ENCODE measurements at places on chromosomes 3 and 15. TPM values are rescaled to one million over a fixed set of nuclear protein-coding genes. Genes with fewer than 3 reads are reported as not detected.

CYP1A2 gene
- total RNA-seq, result not detected

KCNH8 gene
- 0.45 TPM for total RNA-seq

DNA sequence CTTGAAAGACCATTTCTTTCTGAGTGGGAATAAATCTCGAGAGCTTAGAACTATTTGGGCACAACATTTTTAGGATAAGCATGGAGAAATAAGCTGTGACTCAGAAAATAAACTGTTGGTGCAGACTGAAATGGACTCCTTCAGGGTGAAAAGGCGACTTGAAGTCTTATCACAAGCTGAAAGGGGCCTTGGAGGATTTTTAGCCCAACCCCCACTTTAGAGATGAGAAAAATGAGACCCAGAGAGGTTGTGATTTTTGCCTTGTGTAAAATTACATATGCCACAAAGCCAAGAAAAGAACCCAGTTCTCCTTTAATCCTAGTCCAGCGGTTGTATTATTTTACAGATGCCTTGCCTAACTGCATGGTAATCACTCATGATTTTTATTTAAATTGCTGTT is 1.5 kb downstream of the ATP1B3 start:
- peak; percentile 27 for DNase-seq
- peak overlapping the region; percentile 89 for H3K27ac ChIP-seq
- H3K27me3 ChIP-seq, result no peaks in the 10 kb centered on the region
- peak overlapping the region; percentile 85 for H3K4me3 ChIP-seq
- no peaks in the 10 kb centered on the region for H3K36me3 ChIP-seq
- H3K4me1 ChIP-seq, result peaks cover 8% of the 10 kb centered on the region

DNA sequence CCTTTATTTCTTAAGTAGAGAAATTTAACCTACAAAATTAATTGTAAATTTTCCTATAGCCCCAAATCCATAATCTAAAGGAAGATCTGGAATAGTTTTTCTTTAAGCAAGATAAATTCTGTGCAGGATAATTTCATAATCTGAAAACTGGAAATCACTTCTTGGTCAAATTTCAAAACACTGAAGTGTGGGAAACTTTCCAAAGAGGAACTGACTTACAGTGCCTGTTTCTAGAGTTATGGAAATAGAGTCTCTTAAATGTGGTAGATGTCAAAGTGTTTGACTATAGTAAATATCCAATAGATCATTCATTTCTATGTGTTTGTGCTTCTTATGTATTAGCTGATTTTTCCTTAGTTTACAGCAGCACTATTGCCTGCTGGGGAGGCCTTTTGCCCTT is 1.6 kb upstream of the P2RY13 start:
- H3K36me3 ChIP-seq, result no peaks in the 10 kb centered on the region
- no peaks in the 10 kb centered on the region for H3K4me1 ChIP-seq
- no peaks in the 10 kb centered on the region for H3K27me3 ChIP-seq

DNA sequence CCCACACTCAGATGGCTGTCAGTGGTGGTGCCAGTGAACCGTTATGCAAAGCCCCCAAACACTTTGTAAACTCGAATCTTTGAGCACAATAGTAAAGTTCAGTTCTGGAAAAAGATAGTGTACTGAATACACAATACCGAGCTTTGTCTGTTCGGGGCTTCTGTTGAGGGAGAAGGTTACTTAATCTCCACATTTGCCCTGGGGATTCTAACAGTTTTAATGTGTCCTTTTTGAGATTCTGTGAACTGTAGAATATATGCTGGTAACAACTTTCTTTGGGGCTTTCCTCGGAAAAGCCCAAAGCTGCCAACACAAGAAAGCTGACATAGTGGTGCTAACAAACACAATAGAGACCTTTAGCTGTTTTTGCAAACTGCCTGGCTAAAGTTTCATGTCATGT is 686.5 kb downstream of the ROBO1 start:
- no peak overlapping the region for H3K4me3 ChIP-seq
- H3K4me1 ChIP-seq, result no peaks in the 10 kb centered on the region
- no peaks in the 10 kb centered on the region for H3K36me3 ChIP-seq
- DNase-seq, result no peak

DPPA4 gene
- 83.0 TPM for total RNA-seq

DNA sequence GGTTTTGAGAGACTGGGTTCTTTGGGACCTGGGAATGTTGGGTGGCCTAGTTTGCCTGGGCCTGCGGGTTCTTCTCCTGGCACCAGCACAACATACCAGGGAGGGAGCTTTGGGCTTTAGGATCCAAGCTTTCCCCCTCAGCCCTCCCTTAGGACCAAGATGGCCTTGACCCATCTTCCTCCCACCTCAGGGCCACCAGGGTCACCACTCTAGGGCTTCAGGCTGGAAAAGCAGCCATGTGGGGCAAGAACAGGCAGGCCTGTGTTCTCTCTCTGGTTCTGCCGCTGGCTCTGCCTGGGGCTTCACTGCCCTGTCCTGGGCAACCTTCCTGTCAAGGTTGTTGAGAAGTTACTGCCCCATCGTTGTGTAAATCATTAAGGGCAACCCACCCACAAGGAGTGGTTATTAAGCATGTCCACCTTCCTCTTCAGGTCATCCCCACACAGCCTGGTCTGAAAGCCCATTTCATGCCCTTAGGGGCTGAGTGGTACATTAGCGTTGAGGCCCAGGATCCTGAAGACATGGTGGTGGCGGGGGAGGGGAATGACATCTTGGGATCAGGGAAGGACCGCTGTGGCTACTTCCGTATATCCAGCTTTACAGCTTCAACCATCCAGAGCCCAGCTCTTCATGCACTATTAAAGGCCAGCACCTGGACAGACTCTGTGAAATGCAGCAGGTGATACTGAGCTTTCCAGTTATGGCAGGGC is 652 bp downstream of the DUOX1 start:
- H3K4me1 ChIP-seq, result no peaks in the 10 kb centered on the region
- H3K27ac ChIP-seq, result no peak overlapping the region

- H3K36me3 ChIP-seq, result no peaks in the 10 kb centered on the region
- H3K4me1 ChIP-seq, result peaks cover 20% of the 10 kb centered on the region
- no peak overlapping the region for H3K27ac ChIP-seq
- DNase-seq, result no peak
Observed at GRCh38 chr3:13349823-13350222, 70.3 kb downstream of the NUP210 start.

LTK gene
- total RNA-seq, result 0.14 TPM

- no peak overlapping the region for H3K27ac ChIP-seq
- DNase-seq, result no peak
- H3K36me3 ChIP-seq, result no peaks in the 10 kb centered on the region
- no peaks in the 10 kb centered on the region for H3K27me3 ChIP-seq
- no peaks in the 10 kb centered on the region for H3K4me1 ChIP-seq
Observed at GRCh38 chr3:174285242-174285864, 573.8 kb upstream of the NAALADL2 start.

DNA sequence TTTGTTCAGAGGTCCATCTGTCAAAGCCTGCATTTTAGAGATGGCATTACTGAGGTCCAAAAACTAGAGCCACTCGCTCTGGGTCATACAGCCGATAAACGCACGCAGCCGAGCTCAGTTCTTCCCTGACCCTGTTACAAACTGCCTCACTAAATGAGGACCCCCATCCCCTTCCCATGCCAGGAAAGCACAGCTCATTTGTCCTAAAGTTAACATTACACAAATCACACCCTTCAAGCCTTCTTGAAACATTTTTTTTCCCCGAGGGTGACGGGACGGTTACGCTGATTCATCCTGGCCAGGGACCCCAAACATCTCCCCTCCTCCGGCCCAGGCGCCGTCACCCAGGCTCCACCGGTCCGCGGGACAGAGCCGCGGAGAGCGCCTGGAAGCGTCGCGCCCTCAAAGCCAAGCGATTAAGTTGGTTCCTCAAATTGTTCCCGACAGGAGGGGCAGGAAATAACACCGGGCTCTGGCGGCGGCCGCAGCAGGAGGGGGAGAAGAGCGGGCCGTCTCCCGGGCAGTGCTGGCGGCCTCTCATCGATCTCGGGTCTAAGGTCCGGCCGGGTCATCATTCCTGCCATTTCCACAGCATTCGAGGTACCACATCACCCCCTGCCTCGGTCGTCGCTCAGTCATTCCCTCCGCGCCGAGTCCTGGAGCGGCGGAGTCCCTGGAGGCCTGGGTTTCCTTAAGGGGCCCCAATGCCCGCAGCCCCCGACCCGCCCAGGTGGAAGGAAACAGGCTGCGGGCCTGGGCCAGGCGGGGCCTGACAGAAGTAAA is 619 bp upstream of the CMTM8 start:
- DNase-seq, result no peak
- peak overlapping the region; percentile 50 for H3K4me3 ChIP-seq
- H3K36me3 ChIP-seq, result no peaks in the 10 kb centered on the region
- no peak overlapping the region for H3K27ac ChIP-seq
- peaks cover 13% of the 10 kb centered on the region for H3K4me1 ChIP-seq

DNA sequence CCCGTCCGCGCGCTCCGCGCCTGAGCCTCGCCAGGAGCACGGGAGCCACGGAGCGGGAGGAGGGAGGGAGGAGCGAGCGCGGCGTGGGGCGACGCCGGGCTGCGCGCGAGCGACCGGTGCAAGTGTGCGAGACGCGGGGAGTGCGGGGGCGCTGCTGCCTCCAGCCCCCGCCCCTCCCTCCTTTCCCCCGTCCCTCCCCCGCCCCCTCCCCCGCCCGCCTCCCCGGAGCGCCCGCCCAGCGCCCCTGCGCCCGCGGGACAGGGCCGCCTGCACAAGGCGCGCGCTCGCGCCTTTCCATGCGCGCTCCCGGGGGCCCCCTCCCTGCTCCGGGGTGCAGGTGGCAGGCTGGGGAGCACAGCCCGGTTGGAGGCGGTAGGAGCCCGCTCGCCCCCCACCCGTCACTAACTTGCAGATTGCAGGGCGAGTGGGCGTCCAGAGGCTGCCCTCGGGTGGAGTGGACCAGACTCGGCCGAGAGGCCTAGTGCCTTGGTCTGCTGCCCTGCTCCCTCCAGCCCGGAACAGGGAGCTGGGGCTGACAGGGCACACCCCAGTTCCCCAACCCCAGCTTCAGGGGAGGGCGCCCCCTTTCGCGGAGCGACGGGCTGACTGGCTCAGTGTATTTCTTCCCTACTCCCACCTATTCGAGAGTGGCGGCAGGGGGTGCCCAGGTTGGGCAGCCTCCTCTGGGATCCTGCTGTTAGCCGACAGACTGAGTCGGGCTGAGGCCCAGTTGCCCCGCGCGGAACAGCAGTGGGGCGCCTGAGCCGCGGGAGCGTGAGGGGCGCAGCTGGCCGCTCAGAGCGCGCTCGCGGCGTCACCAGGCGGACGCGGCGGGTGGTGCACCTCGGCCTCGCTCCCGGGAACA is at the start of gene WNT7A:
WNT7A (minus strand) TSS at position 126 of the 865 bp plus-strand sequence. CDS start 255 bp downstream, outside the sequence.
- H3K4me1 ChIP-seq, result no peaks in the 10 kb centered on the region
- H3K4me3 ChIP-seq, result no peak within 1 kb of the TSS
- H3K27ac ChIP-seq, result no peak within 1 kb of the TSS
- DNase-seq, result no peak

- peaks cover 34% of the 10 kb centered on the region for H3K4me1 ChIP-seq
- peak overlapping the region; percentile 77 for H3K27ac ChIP-seq
- peak; percentile 75 for DNase-seq
- H3K4me3 ChIP-seq, result peak overlapping the region; percentile 52
- no peaks in the 10 kb centered on the region for H3K27me3 ChIP-seq
- no peaks in the 10 kb centered on the region for H3K36me3 ChIP-seq
Observed at GRCh38 chr15:38068626-38069391, 134.4 kb downstream of the TMCO5A start.

- no peak overlapping the region for H3K27ac ChIP-seq
- DNase-seq, result no peak
- no peaks in the 10 kb centered on the region for H3K27me3 ChIP-seq
- H3K36me3 ChIP-seq, result no peaks in the 10 kb centered on the region
Observed at GRCh38 chr15:90859234-90860131, 8.9 kb upstream of the FURIN start.

DNA sequence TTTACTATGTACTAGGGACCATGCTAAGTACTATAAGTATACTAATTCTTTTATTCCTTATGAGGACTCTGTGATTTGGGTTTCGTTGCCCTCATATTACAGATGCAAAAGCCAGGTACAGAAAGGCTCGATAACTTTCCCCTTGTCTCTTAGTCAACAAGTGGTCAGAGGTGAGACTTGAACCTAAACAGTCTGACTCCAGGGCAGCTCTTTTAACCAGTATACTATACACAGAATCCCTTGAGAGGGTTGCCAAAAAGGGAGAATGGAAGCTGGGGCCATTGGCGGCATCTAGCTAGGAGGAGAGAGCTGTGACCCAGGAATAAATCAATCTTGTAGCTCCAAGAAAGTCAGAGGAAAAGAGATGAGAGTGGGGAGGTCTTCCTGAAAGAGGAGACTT is 92.4 kb downstream of the TOP2B start:
- DNase-seq, result no peak
- H3K36me3 ChIP-seq, result peaks cover 3% of the 10 kb centered on the region
- peak overlapping the region; percentile 85 for H3K27ac ChIP-seq
- H3K4me3 ChIP-seq, result no peak overlapping the region
- peaks cover 22% of the 10 kb centered on the region for H3K4me1 ChIP-seq

GRCh38 chr3:54259636-54260035 is 137.3 kb downstream of the CACNA2D3 start:
- H3K4me1 ChIP-seq, result no peaks in the 10 kb centered on the region
- no peak for DNase-seq
- H3K4me3 ChIP-seq, result no peak overlapping the region
- no peaks in the 10 kb centered on the region for H3K36me3 ChIP-seq
- no peak overlapping the region for H3K27ac ChIP-seq
- H3K27me3 ChIP-seq, result no peaks in the 10 kb centered on the region

IL20RB gene
- total RNA-seq, result 22.0 TPM

DNA sequence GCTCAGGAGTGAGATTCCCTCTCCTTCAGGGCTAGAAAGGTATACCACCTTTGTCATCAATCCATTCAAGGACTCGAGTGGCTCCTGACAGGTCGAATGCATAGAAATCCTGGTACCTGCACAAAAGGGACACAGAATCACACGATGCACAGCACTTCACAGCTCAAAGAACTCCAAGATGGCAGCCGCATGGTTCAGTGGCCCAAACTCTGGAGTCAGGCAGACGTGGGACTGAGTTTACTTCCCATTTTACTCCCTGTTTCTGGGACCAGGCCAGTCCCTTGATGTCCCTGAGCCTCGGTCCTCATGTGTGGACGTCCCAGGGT is 536 bp downstream of the WDR73 start:
- DNase-seq, result no peak
- peaks cover 29% of the 10 kb centered on the region for H3K4me1 ChIP-seq
- H3K27ac ChIP-seq, result peak overlapping the region; percentile 91
- H3K27me3 ChIP-seq, result no peaks in the 10 kb centered on the region
- H3K36me3 ChIP-seq, result peaks cover 7% of the 10 kb centered on the region

DNA sequence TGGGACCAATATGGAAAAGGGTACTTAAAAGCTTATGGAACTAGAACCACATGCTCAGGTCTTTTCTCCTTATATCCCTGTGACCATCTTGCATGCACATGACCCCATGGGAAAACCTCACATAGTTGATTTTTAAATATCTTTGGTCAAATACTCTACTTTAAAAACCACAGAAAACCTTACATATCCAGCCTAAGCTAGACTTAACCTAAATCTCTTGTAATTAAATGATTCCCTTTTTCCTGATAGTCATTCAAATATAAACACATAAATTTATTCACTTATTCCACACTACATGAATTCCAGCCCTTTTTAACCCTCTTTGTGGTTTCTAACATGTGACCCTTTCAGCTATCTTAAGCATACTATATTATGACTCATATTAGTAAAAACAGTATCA is 46.8 kb downstream of the DNAJC13 start:
- H3K4me1 ChIP-seq, result peaks cover 7% of the 10 kb centered on the region
- no peak overlapping the region for H3K27ac ChIP-seq
- DNase-seq, result peak; percentile 65
- H3K27me3 ChIP-seq, result no peaks in the 10 kb centered on the region
- H3K4me3 ChIP-seq, result no peak overlapping the region
- H3K36me3 ChIP-seq, result peaks cover 41% of the 10 kb centered on the region

PAQR5 gene
- 0.87 TPM for total RNA-seq
